ENCODE measurements at places on chromosomes 4 and X.
A peak's percentile ranks its signal among the peaks of the same experiment; 100 is the strongest.

GRCh38 chrX:12947545-12948235 is 27.2 kb upstream of the TMSB4X start:
- peak; percentile 16 for DNase-seq

- DNase-seq, result no peak
Observed at GRCh38 chr4:137474711-137475301, 57.5 kb downstream of the PCDH18 start.

GRCh38 chr4:173801876-173802661 is 272.0 kb upstream of the HAND2 start:
- no peak for DNase-seq

GRCh38 chr4:101356928-101357327 is 9.6 kb upstream of the PPP3CA start:
- DNase-seq, result no peak

DNA sequence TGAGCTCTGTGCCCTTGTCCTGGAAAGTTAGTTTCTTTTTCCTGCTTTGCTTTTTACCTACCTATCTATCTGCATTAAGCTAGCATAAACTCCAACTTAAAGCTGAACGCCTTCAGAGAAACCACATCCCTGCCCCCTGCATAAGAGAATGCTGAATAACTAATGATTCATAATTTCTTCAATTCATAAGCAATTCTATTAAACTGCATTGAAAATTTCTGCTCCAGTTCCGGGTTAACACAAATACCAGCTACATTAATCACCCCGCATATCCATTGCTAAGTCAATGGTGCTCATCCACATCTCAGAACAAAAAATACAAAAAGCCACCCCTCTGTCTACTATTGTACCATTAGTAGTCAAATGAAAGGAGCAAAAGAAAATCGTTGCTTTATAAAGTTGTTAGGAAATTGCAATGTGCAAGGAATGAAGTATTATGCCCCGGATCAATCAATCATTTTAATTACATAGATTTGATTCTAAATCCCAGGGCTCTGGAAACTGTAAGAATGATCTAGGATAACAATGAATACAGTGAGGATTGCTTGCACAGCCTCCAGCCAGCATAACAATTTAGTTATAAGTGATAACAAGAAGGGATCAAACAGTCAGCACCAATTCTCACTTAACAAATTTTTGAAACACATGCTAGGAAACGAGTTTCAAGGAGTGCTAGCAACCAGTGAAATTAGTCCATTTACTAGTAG is 106.8 kb downstream of the ELOVL6 start:
- no peak for DNase-seq

DNA sequence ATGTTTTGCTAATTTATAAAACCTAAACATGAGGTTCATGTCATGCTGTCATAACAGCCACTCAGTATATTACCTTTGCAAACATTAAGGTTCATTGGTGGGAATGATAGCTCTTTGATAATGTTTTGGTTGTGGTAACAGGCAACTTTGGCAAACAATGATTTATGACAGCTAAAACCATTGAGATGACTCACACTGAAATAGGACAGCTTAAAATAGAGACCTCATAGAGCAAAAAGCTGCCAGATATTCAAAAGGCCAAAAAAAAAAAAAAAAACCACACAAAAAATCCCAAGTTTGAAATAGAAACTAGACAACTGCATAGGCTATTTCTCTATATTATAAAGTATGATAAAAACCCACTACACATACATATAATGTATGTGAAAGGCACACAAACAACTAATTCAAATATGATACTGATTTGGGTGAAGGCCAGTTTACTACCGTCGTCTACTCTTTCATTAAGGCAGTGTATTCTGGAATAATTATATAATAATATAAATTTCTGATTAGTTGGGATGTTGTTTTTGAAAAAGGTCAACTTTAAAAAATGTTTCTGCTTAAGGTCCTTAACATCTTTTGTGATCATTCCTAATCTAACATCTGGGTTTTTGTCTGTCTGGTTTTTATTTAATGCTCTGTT is 646.0 kb upstream of the PITX2 start:
- DNase-seq, result no peak

DNA sequence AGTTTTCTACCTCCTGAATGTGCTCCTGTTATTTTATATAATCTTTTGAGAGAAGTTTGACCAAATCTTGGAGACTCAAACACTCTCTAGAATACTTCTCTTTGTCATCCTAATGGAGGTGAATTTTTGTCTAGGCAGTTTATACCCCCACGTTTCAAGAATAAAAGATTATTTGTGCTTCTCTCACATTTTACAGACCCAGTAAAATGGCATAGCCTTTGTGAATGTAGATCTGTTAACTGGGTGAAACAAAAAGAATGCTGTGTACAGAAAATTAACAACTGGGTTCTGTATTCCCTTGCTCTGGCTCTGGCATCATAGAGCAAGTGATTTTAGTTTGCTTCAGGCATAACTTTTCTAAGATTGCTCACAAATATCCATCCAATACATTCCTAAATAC is 26.1 kb downstream of the GASK1B start:
- no peak for DNase-seq

GRCh38 chrX:23380581-23380980 is 45.9 kb downstream of the PTCHD1 start:
- no peak for DNase-seq

GRCh38 chrX:29043746-29044145 is 456.5 kb downstream of the IL1RAPL1 start:
- DNase-seq, result no peak

- no peak for DNase-seq
Observed at GRCh38 chr4:1578251-1578773, 105.8 kb downstream of the FAM53A start.

- DNase-seq, result no peak
Observed at GRCh38 chrX:18537524-18537923, 112.1 kb downstream of the CDKL5 start.

DNA sequence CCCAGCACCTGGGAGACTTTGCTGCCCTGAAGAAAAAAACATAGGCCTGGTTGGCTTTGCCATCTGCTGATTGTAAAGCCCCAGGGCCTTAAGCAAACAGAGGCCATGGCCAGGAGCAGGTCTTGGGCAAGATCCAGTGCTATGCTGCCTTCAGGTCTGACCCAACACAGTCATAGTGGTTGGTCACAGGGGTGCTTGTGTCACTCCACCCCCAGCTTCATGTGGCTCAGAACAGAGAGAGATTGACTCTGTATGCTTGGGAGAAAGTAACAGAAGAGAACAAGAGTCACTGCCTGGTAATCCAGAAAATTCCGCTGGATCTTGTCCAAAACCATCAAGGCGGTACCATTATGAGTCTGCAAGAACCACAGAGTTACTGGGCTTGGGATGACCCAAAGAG is 24.4 kb upstream of the SMARCA5 start:
- DNase-seq, result peak; percentile 36

GRCh38 chr4:37603070-37603468 is 83.1 kb downstream of the RELL1 start:
- DNase-seq, result peak; percentile 91

DNA sequence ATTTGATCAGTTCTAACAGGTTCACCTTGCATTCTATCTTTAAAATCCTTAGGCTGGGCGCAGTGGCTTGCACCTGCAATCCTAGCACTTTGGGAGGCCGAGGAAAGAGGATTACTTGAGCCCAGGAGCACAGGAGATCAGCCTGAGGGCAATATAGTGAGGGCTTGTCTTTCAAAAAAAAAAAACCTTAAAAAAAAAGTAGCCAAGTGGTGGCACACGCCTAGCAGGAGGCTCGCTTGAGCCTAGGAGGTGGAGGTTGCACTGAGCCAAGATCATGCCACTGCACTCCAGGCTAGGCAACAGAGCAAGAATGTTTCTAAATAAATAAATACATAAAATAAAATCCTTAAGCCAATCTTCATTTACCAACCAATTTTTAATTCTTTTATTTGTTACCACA is 75.6 kb downstream of the PRSS12 start:
- DNase-seq, result no peak

GRCh38 chrX:56803850-56804681 is 75.0 kb downstream of the NBDY start:
- DNase-seq, result no peak

GRCh38 chrX:136867518-136867917 is 13.0 kb downstream of the RBMX start:
- DNase-seq, result no peak

DNA sequence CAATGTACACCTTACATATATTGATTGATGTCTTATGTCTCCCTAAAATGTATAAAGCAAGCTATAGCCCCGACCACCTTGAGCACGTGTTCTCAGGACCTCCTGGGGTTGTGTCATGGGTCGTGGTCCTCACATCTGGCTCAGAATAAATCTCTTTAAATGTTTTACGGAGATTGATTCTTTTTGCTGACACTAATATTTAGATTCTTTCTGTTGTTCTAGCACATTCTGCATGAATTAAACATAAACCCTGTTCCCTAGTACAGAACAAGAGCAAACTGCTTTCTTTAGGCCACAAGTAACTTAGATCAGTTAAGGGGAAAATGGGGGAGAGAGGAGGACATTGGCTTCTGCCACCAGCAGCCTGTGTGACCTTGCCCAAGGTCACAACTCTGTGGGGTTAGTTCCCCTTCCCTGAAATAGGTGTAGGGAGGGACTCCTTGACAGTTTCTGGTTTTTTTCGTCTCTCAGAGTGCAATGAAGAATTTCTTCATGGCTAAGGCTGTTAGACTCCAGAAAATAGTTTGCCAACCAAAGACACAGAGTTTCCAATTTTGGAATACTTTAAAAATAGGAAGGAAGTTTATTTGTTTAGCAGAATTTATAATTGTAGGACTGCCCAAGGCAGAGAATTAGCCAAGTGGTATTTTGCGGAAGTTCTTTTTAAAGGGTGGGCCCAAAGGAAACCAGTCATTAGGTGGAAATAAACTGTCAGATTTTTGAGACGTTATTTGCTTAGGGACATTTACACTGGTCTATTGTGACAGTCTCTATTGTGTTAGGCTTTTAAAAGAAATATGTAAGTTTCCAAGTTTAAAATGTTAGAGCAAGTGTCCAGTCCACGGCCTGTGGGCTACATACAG is 29.4 kb downstream of the PTTG2 start:
- peak; percentile 56 for DNase-seq

DNA sequence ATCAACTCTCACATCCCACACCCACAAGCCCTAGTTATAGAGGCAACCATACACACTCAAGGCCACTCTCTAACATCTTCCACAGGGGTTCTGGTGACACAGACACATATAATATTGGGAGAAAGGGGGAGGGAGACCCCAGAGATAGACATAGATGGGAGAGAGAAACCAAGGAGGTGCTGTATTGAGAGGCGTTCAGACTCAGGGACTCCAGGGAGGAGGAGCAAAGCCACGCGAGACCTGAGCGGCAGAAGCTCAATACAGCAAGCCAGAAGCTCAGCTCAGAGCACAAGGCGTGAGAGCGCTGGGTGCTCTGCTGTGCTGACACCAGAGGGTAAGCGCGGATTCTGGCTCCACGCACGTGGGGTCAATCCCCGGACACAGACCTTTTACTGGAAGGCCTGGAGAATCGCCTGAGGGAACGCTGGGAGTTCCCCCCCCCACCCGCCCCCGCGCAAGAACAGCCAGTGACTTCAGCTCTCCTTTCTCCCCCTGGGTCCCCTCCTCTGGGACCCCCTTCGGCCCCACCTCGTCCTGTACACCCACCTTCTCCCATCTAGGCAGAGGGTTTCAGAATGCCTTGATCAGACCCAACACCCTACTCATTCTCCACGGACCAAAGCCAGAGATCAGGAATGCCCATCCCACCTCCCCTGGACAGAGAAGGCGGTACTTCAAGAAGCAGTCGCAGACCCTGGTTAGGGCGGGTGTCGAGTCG is 8.7 kb downstream of the MSX1 start:
- no peak for DNase-seq

- DNase-seq, result no peak
Observed at GRCh38 chrX:133306316-133306715, 88.2 kb upstream of the TFDP3 start.

- no peak for DNase-seq
Observed at GRCh38 chr4:123984886-123985285, 588.3 kb downstream of the SPRY1 start.

GRCh38 chrX:13257223-13258051 is 62.4 kb downstream of the ATXN3L start:
- no peak for DNase-seq

DNA sequence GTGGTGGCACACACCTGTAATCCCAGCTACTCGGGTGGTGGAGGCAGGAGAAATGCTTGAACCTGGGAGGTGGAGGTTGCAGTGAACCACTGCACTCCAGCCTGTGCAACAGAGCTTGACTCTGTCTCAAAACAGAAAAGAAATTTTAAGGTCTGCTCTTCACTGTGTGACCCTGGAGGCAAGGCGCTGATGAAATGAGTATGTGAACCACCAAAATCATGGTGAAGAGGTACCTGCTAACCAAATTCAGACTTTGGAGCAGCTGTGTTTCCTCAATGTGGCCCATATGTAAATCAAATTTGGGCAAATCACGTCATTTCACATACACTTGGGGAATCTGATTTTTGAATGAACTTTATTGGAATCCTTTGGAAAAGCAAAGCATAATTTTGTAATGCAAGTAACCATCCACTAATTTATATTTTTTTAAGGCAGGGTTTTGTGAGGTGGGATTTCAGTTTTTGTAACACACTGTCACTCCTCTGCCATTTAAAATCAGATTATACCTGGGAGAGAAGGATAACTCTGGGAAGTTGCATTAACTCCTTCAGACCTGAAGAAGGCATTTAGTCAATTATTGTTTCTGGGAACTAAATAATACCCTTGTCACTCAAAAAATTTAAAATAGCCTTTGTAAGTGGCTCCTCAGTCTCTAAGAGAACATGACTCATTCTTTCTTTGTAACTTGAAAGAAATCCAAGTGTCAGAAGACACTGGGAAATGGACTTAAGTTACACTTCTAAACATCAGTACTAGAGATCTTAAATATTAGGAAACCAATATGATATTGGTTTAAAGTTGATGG is 24.0 kb downstream of the DOCK11 start:
- no peak for DNase-seq

GRCh38 chr4:13386405-13387107 is 97.6 kb downstream of the RAB28 start:
- DNase-seq, result no peak

GRCh38 chrX:140526171-140526570 is 21.3 kb upstream of the SOX3 start:
- DNase-seq, result no peak

DNA sequence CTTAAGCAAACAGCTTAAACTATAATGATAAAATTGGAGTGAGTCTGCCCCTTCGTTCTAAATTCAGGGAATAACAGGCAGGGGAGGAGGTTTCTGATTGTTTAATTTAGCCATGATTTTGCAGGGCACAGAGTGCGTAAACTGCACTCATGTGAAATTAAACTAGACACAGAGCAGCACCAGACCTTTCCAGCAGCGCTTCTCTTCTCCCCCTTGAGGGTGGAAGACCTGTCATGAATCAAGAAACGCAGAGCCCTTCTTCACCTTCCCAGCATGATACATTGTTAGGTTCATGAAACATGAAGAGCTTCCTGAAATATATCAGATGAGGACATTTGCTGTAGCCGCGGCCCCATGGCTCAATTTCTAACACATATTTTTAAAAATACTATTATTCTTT is 63.1 kb downstream of the FAM114A1 start:
- no peak for DNase-seq

- DNase-seq, result no peak
Observed at GRCh38 chrX:137101273-137101990, 67.6 kb upstream of the GPR101 start.

GRCh38 chrX:134365904-134366303 is 94.1 kb upstream of the HPRT1 start:
- no peak for DNase-seq
